Fibroblast of skin of right quadriceps (primary cell): ENCODE measurements at places on chromosomes 13 and 19.
A peak's percentile ranks its signal among the peaks of the same experiment; 100 is the strongest.

GRCh38 chr19:7947939-7948338 is 4.5 kb upstream of the TIMM44 start:
- no peak for DNase-seq

- peak; percentile 59 for DNase-seq
These were observed 19.6 kb downstream of the FUZ start for GRCh38 chr19:49793561-49793840.

GRCh38 chr13:68719815-68720214 is 1387.8 kb upstream of the ATXN8OS start:
- no peak for DNase-seq

- no peak for DNase-seq
These were observed 38.1 kb downstream of the DGKH start for GRCh38 chr13:42086582-42086981.

DNA sequence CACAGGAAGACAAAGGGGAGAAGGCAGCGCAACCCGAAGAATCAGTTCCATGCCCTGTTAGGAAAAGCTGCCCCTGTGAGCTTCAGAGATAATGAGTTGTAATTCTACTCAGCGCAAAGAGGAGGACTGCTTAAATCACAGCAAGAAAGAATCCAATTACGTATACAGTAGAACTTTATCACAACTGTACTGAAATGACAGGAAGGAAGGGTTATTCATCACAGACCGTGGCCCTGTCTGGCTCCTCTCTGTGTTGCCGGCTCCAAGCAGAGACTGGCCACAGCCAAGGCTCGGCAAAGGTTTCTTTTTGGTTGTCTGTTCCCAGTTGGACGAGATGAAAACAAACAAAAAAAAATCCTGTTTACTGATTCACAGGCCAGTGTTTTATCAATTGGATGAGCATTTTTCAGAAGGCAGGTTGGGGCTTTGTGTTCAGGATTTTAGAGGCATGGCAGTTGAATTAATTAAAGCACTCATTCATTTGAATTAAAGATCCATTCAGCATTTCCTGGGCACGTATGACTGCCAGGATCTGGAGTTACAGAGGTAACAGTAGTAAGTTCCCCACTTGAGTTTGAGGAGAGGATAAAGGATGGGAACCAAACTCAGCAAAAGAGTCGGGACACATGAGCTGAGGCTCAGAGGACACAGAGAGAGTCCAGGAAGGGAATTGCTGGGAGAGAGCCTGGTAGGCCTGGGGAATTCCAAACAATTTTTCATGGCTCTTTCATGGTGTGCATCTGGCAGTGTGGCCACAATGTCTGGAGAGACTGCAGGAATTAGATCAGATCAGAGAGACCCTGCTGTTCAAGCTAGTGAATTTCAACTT is 341.0 kb downstream of the DNAJC15 start:
- peak; percentile 68 for DNase-seq

DNA sequence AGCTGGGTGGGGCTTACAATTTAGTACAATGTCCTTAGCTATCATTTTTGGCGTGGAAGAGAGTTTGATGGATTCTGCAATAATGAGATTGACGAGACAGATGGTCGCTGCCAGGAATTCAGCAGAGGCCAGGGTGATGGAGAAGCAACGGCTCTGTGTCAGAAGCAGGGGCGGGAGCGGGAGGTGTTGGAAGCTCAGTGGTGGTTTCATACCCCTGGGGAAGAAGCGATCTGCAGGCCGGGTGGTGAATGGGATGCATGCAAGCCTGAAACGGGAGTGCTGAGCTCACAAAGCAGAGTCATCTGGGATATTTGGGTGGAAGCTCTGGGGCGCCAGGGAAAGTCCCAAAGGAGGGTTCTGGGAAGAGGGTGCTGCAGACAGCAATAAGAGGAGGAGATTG is 370.8 kb downstream of the ZNF536 start:
- DNase-seq: no peak

- no peak for DNase-seq
These were observed 1736.6 kb upstream of the MIR17HG start for GRCh38 chr13:89610881-89611280.

DNA sequence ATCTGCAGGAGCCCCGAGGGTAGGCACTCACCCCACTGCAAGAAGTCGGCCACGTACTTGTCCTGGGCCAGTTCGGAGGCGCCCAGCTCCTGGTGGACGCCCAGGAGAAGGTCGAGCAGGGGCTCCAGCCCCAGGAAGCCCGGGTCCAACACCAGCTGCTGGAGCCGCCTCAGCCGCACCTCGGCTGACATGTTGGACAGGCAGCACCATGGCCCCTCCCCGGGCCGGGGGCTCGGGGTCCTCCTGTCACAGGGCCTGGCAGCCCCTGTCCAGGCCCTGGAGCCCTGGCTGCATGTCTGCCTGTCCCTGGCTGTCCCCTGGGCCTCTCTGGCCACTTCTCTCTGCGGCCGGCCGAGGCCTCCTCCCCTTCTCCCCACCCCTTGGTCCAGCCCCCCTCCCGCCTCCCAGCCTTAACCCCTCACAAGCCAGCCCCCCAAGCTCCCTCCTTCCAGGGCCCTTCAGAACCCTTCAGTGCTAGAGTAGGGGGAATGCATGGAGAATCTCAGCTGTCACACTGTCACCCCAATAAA is at the start of gene DMPK:
Gene DMPK (minus strand): TSS at position 329 of the 530 bp plus-strand sequence. CDS start 138 bp downstream, at position 191.
- no peak for DNase-seq

DNA sequence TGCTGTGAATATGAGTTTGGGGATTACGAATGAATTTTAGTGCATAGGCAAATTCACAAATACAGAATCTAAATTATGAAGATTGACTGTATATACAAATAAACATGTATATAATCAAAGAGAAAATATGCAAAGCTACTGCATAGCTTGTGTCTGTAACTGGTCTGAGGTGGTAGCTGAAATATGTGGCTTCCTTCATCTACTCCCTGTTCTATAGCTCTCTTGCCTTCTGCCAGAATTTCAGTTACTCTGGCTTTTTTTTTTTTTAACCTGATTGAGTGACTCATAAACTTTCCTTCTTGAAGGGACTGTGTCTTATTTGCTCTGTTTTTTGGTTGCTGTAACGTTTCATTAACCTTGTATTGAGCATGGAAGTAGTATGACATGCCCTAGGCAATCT is 26.6 kb downstream of the DNAJC3 start:
- peak; percentile 4 for DNase-seq

GRCh38 chr13:112802802-112803195 is 113.0 kb downstream of the ATP11A start:
- DNase-seq: no peak

- DNase-seq: no peak
These were observed 191.6 kb downstream of the NUFIP1 start for GRCh38 chr13:44797685-44798084.

- DNase-seq: no peak
These were observed 30.7 kb upstream of the LPAR6 start for GRCh38 chr13:48443442-48444208.

DNA sequence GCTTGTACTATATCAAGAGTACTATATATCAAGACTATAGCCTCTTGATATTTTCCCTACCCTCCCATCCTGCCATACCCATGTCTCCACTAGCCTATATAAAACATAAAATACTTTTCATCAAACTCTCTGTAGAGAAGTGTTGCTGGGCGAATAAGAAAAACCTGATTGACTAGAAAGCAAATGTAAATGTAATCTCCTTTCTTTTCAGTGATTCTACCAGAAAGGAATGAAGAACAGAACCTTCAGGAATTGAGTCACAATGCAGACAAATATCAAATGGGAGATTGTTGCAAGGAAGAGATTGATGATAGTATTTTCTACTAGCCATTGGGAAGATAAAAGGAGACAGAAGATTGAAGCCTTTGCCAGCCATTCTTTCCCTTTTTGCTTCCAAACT is 89.2 kb downstream of the KCNRG start:
- peak; percentile 20 for DNase-seq

- DNase-seq: peak; percentile 51
These were observed 2.3 kb downstream of the PEG3 start for GRCh38 chr19:56838024-56838908.

- no peak for DNase-seq
These were observed 29.9 kb downstream of the KCTD15 start for GRCh38 chr19:33826521-33826920.

DNA sequence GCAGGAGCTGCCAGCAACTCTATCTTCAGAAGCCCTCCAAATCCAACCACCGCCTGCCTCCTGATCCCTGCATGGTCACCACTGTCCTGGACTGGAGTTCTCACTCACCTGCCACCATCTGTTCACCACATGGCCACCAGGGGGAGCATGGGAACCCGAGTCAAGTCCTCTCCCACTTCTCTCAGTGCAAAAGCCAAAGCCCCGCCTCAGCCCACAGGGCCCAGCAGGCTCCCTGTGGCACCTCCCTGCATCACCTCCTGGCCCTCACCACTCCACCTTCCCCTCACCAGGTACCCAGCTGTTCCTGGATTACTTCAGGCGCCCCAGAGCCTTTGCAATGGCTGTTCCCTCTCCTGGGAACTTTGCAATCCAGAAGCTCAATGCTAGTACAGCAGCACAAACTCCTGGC is 5.3 kb downstream of the DHPS start:
- peak; percentile 66 for DNase-seq

DNA sequence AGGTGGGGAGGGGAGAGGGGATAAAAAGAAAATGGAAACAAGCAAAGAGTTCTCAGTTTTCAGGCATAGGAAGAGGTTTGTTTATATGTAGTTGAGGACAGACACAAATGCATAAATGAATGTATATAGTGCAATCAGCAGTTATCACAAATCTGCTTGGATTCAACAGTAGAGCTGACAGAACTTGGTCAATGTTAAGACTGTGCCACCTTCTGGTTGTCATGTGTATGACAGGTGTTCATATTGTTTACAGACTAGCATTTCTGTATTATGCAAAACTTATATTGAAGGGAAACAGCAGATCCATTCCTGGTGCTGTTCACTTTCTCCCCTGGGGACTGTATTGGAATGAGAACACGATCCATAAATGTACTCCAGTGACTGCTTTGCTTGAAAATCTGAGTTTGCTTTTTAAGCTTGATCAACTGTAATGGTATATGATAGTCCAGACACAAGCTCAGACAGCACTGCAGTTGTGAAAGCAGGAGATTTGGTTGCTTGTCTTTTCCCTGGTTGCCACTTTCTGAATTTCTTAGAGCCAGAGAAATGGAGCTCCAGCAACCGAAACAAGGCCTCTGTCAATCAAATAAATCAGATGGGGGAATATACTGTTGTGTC is 319.5 kb upstream of the OBI1 start:
- peak; percentile 43 for DNase-seq

DNA sequence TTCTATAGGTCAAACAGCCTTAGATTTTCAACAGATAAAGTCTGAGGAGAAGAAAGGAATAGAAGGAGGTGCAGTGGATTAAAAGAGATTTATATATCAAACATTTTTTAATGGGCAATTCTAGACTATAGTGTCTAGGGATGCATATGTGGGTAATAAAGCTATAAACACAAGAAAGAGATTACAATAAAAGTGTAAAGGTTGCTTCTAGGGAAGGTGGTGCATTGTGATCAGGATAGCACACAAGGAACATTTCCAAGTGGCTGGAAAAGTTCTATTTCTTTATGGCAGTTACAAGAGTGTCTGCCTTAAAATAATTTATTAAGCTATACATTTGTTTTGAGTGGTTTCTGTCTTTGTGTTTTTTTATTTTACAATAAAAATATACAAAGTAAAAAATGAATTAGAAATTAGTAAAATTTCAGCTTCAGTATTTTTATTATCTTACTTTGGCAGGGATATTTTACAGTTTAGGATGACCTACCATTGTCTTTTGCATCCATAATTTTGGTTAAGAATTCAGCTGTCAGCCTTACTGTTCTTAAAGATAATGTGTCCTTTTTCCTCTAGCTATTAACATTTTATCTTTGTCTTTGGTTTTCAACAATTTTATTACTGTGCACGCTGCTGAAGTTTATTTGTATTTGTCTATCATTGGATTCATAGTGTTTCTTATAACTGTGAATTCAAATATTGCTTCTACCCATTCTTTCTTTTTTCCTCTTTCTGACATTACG is 221.8 kb downstream of the LACC1 start:
- DNase-seq: no peak

GRCh38 chr13:32164622-32165268 is 133.2 kb downstream of the FRY start:
- DNase-seq: peak; percentile 75

GRCh38 chr13:100473501-100474044 is 115.0 kb downstream of the GGACT start:
- DNase-seq: no peak

DNA sequence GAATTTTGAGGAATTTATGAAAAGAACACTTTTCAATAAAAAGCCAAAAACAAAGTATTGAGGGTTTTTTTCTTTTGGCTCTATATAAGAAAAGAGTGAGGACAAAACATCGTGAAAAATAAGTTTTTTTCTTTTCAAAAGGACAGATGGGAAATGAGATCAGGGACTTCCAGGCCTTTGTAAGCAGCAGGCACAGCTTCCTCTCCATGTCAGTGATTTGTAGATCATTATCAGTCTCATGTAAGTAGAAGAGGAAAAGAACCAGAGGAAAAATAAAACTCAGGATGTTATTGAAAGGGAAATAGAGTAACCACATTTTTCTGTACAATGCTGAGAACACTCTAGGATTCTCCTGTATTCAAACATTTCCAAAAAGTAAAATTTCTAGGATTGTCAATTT is 29.9 kb downstream of the DOCK9 start:
- no peak for DNase-seq

DNA sequence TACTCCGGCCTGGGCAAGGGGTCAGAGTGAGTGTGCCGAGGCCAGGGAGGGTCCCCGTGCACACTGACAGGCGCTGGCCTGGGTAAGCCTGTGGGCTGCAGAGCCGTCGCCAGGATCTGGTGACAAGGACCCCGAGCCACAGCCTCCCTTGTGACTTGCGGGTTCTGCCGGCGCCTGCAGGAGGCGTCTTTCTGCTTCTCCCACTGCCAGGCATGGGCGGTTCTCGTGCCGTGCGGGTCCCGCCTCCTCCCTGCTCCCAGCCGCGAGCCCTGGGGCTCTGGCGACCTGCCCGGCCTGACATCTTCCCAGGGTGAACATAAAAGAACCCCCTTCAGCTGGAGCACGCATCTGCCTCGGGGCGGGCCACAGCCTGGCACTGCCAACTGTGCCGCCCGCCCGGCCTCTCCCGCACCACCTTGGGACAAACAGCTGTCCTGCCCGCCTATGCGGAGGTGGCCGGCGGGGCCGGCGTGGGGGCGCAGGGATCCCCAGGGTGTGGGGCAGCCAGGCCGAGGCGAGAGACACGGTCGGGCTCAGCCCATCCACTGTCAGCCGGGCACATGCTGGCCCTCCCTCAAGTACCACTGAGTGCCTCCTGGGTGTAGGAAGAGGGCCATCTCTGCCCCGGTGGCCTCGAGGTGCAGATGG is 1.5 kb upstream of the HCN2 start:
- DNase-seq: peak; percentile 80

- no peak for DNase-seq
These were observed 15.9 kb downstream of the SUGP1 start for GRCh38 chr19:19304186-19304965.

DNA sequence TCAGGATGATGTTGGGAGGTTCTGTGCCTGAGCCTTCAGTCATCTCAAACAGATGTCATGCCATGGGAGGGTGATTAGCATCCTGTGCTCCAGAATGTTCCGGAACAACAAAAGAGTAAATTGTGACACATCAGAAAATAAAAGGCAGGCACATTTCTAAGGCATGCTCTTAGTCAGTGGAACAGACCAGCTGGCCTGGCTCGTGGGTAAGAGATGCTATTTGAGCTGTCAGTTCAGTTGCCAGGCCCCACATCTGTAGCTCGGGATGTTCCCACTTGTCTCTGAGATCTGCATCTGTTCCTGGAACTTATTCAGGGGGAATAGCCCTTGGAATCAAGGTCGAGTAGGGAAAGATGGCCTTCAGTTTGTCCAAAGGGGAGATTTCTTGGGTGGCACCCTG is 26.0 kb downstream of the OLFM4 start:
- no peak for DNase-seq

GRCh38 chr13:36352350-36352749 is 6.2 kb upstream of the SPART start:
- peak; percentile 39 for DNase-seq
